Kidney capillary endothelial cell (primary cell): ENCODE measurements at places on chromosomes 5 and 9.
A peak's percentile ranks its signal among the peaks of the same experiment; 100 is the strongest.

- DNase-seq, result no peak
Observed at GRCh38 chr5:159768243-159768642, 148.0 kb upstream of the ADRA1B start.

GRCh38 chr9:33861917-33862453 is 45.0 kb downstream of the UBE2R2 start:
- DNase-seq, result no peak

DNA sequence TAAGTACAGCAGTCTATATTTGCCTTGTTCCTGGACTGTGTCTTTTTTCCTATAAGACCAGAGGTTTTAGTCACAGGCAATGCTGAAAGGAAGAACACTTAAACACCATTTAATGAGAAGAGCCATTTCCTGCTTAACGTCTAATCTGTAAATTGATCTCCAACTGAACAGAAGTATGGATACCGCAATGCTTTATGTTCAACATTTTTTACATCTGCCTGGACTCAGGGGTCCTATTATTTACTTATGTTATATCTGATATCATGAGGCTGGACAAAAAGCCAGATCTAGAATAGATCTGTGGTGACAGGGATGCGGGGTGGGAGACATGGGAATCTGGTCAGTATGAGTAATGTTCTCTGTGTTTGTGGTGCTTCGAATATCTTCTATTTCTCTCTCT is 334.6 kb upstream of the MPDZ start:
- no peak for DNase-seq

GRCh38 chr5:79170661-79171060 is 59.1 kb downstream of the BHMT start:
- no peak for DNase-seq

- DNase-seq, result no peak
Observed at GRCh38 chr9:106092083-106092482, 397.7 kb downstream of the TMEM38B start.

DNA sequence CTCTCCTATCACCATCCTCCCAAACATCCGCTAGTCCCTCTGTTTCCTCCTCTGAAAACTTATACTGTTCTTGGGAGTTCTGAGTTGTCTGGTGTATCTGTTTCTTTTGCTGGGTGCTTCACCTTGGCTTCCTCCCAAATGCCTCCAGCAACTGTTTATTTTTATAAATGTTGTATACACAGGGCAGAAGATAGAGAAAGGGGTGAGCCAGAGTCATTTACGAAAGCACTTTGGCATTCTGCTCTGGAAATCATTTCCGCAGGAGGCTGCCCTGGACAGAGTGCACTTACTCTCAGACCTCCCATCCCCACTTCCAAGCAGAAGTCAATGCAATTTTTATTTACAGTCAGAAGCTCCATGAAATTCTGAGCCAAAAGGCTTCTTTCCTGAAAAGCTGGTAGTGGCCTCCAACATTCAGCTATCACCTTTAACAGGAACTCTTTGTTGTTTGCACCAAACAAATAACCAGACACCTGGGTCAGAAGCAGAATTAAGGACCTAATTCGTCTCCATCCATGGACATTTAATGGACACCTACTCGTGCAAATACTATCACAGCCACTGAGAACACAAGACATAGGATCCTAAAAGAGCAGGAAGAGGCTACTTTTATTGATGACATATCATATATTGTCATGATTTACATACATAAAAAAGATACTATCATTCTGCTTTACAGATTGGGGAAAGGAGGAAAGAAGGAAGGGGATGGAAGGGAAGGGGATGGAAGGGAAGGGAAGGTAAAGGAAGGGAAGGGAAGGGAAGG is 229.5 kb upstream of the PAPPA start:
- DNase-seq, result no peak

- no peak for DNase-seq
Observed at GRCh38 chr5:140630292-140631035, 2.5 kb downstream of the CD14 start.

DNA sequence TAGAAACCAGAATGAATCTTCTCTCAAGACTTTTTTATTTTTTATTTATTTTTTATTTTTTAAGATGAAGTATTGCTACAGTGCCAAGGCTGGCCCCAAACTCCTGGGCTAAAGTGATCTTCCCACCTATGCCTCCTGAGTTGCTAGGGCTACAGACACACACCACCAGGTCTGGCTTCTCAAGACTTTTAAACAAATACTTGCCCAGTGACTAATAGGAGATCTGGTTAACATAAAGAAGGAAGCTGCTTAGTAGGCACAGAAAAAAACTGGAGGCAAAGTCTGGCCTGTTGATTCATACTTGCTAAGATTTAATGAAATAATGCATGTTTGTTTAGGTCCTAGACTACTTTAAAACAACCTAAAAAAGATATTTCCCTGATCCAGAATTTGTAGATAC is 43.8 kb downstream of the SLC38A9 start:
- peak; percentile 55 for DNase-seq

DNA sequence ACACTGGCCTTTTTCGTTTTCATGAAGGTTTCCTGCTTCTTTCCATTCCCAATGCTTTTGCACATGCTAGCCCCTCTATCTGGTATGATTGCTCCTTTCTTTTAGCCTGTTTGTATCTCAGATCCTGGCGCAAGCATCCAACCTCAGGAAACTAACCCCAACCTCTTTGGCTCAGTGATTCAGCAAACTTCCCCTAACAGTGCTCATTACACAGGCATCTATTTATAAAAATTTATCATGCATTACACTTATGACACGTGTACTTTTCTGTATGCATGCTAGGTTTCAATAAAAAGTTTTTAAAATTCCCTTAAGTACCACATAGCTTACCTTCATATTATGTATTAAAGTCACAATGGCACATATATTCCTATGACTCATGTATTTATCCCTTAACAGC is 218.9 kb downstream of the EPB41L4A start:
- DNase-seq, result no peak

- peak; percentile 68 for DNase-seq
Observed at GRCh38 chr9:35481347-35481975, 8.4 kb upstream of the RUSC2 start.

GRCh38 chr9:100573655-100574260 is 4.1 kb upstream of the CAVIN4 start:
- no peak for DNase-seq

DNA sequence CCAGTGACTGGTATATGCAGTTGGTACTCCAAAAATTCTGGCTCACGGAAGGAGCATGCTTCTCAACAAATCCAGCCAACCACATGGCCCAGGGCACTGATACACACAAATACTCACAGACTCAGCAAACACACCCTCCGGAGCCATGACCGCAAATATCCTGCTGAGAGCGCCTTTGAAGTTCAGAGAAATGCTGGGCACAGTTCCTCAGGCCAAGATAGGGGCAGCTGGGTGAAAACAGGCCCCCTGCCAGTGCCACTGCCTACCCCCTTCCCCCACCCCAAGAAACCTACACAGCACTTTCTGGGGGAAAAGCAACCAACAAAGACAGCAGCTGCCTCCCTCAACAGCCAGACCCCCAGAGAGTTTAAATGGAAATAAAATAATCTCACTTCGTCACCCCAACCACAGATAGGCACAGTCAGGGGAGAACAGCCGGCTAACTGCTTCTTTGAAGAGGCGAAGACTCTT is 120.0 kb downstream of the C5orf15 start:
- DNase-seq, result no peak

DNA sequence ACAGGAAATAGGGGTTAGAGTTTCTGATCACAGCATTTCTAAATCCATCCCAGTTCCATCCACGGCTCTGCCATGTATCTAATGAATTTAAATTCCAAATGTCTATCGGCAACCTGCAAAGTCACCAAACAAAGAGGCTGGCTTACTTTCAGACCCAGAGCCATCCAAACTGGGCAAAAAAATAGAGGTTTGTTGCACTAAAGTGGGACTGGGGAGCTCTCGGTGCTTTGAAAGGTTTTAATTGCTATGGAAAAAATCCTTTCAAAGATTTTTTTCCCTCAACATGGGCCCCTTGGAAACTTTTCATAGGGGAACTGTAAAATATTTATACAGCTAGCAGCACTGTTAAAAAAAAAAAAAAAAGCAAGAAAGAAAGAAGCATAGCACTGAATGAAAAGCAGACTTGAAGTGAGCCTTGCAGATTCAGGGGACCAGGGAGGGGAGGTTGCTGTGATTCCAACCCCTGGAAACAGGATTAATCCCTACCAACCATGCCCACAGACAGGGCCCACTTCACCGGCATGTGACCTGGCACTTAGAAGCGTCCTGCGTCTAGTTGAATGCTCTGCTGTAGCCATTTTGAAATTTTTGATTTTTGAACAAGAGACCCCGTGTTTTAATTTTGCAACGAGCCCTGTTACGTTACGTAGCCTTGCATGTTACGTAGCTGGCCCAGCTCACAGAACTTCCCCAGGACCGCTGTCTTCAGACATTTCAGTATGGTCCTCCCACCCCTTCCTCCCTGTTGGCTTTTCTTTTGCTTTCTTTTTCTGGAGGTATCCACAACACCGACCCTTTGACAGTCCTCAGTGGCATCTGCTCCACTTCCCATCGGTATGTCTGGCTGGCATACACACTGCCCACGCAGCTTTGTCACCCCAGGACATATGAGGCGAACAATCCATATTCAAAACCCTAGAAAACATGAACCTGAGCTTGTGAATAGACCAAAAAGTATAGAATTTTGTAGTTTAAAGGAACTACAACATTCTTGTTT is 105.3 kb upstream of the NFIB start:
- no peak for DNase-seq

DNA sequence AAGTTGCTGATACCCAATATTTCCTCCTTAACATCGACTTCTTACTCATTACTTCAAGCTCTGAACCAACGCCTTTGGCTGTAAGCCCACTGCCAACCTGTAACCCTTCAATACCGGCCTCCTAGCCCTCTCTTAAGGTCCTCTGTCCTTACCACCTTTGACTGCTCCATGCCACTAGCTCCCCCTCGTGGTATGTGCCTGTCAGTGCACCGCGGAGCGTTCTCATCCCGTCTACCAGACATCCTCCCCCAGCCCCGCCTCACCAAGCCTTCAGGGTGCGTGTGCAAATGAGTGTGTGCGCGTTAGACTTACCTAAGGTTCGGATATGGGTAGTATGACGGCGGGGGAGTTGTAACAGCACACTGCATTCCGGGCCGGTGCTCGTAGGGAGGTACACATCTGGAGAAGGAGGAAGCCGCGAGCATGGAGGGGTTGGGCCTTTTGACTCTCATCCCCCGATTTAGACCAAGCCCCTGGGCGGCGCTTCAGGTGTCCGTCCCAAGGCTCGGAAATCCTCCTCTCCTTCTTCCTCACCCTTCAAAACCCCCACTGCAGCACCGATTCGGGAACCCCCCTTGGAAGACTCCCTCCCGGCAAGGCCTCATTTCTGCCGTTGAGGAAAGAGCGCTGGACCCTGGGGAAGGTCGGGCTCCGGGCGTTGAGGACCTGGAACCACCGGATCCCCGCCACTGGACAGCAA is 2.8 kb upstream of the MYORG start:
- DNase-seq, result peak; percentile 82

DNA sequence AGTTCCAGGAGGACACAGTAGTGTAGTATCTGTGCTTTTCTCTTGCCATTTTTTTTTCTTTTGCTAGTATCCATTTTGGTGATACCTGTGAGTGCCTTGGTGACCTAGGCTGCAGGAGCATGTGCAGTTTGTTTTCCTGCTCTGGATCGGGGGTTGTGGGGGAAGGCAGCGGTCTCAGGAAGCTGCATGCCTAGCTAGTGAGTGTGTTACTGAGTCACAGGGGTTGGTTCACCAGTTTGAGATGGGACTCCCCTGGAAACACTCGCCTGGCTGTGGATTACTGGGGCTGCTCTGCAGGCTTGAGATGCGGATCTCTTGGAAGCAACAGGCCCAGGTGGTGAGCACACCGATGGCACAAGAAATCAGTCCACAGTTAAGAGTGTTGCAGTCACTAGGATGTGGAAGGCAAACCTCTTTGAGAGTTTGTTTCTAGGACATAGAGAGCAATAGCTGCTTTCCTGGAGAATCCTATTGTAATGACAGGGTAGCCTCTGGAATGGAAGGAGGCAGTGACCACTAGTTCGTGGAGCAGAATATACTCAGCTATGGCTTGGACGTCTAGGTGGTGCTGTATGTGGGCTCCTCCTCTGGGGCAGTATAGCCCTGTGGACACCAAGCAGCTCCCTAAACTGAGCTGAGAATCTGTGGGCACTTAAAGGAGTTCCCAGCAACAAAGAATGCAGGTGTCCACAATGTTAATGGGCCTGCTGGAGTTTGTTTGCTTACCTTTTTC is 20.0 kb upstream of the SPATA31E1 start:
- peak; percentile 41 for DNase-seq

DNA sequence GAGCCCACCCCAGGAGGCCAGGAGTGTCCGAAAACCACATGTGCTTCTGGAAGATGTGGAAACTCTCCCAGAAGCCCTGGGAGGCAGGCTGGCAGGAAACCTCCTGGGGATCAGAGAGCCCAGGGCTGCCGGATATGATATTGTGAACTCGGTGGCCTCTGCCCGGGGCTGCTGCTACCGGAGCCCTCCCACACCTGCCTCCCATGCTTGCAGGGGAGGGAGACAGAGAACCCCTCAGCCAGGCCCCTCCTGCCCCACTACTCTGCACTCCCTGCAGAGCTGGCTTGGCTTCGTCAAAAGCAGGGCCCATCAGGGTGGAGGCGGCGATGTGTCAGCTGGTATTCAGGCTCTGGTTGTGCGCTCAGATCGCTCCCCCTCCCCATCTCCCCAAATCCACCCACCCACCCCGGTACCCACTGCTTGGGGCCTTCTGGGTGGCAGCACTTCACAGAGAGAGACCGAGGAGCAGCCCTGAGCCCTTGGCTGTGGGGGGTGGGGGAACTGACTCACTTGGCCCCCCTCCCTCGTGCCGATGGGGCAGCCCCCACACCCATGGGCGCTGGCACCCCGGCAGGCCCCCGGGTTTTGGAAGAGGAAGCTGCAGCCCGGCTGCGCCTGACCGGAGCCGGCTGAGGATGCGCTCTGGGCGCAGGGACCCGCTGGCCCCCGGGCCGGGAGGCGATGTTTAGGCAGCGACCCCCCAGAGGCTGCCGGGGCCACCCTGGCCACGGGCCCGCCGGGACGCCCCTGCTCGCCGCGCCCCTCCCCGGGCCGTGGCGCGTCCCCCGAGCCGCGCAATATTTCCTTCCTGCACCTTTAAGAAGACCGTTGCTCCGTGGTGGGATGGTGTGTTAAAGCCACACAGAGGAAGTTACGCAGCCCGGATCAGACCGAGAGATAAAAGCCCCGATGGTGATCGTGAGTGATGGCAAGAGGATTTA is 786 bp upstream of the NTNG2 start:
- peak; percentile 54 for DNase-seq

- no peak for DNase-seq
Observed at GRCh38 chr5:58979090-58979489, 396.2 kb downstream of the RAB3C start.

GRCh38 chr9:126379661-126380360 is 53.2 kb downstream of the MVB12B start:
- no peak for DNase-seq

DNA sequence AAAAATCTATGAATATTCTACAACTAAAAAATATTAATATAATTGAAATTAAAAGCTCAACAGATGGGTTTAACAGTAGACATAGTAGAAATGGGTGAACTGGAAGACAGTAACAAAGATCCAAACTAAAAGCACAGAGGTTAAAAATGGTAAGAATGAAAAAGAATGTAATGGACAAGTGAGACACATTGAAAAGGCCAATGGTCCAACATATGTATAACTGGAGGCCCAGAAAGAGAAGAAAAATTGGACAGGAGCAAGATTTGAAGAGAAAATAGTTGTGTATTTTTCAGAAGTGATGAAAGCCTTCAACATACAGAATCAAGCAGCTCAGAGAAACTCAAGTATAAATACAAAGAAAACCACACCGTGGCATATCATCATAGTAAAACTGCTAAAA is 58.6 kb downstream of the PCDHGC5 start:
- DNase-seq, result no peak

- peak; percentile 3 for DNase-seq
Observed at GRCh38 chr5:148268566-148268965, at the start of gene SPINK13. Gene SPINK13, plus strand, starts transcription at chr5:148268794. Its CDS starts 1,279 bp downstream, at chr5:148270073.

GRCh38 chr5:13574574-13574973 is 369.9 kb downstream of the DNAH5 start:
- no peak for DNase-seq
